Naive thymus-derived CD4-positive, alpha-beta T cell (primary cell): ENCODE measurements at places on chromosomes 6 and 20. TPM values are rescaled to one million over a fixed set of nuclear protein-coding genes. Genes with fewer than 3 reads are reported as not detected.
A peak's percentile ranks its signal among the peaks of the same experiment; 100 is the strongest.

GRCh38 chr20:46512943-46513844 lies at the start of gene ZNF334:
Gene ZNF334 (minus strand): TSS chr20:46513559. CDS start chr20:46512102, 1,457 bp downstream.
- peak within 1 kb of the TSS; percentile 33 for H3K4me3 ChIP-seq
- H3K4me1 ChIP-seq: no peaks in the 10 kb centered on the region
- no peaks in the 10 kb centered on the region for H3K36me3 ChIP-seq
- H3K27ac ChIP-seq: no peak within 1 kb of the TSS
- no peaks in the 10 kb centered on the region for H3K27me3 ChIP-seq

DNA sequence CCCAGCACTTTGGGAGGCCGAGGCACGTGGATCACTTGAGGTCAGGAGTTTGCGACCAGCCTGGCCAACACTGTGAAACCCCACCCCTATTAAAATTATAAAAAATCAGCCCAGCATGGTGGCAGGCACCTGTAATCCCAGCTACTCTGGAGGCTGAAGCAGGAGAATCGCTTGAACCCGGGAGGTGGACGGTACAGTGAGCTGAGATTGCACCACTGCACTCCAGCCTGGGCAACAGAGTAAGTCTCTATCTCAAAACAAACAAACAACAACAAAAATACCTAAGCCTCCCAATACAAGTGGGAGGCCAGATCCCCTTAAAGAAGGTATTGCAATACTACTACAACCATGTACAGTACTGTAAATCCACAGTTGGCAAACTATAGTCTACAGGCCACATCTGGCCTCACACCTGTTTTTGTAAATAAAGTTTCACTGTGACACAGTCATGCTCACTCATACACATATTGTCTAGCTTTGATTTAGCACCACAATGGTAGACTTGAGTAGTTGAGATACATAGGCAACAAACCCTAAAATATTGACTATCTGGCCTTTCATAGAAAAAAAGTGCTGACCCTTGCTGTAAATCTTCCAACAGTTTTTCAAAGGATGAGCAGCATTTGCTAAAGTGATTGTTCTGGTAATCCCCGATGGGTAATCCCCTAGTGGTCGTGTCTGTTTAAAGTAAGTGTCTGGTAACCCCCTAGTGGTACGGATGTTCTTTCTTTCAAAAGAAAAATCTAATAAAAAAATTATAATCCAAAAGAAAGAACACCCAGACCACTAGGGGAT lies 202.0 kb downstream of the RNGTT start:
- no peaks in the 10 kb centered on the region for H3K4me1 ChIP-seq
- no peaks in the 10 kb centered on the region for H3K36me3 ChIP-seq
- H3K27me3 ChIP-seq: no peaks in the 10 kb centered on the region
- no peak overlapping the region for H3K27ac ChIP-seq
- H3K4me3 ChIP-seq: no peak overlapping the region
- no peak for DNase-seq

DNA sequence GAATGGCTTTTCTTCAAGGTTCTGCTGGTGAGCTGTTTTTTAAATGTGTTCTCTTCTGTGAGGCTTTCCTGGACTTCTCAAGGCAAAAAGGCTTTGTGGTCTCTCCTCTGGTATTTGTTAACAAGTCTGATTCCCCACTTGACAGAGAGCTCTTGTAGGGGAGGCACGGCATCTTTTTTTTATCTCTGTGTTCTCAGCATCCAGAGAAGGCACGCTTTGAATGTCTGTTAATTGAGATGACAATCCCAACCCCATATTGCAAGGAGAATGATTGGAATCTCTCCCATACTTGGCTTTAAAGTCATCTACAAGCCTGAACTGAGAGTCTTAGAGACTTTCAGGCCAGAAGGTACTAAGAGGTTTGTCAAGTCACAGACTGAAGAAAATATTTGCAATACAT lies 22.6 kb downstream of the EDN1 start:
- H3K27me3 ChIP-seq: no peaks in the 10 kb centered on the region
- no peaks in the 10 kb centered on the region for H3K36me3 ChIP-seq
- no peak overlapping the region for H3K27ac ChIP-seq
- DNase-seq: no peak
- H3K4me1 ChIP-seq: no peaks in the 10 kb centered on the region
- H3K4me3 ChIP-seq: no peak overlapping the region

DNA sequence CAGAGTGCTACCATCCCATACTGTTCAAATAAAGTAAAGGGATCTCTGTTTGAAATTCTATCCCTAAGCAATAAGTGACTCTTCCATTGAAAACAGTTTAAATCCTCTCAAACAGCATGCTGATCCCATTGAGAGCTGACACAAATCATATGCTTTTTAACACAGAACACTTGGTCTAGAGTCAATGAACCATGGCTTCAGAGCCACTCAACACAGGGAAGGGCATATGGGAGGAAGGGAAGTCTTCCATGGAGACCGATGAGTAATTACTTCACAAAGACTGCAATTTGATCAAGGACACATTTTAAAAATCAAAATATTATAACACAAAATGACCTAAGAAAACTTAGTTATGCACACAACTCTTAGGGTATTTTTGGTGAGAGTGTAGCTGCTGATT lies 1073.0 kb upstream of the MAP3K7 start:
- no peak for DNase-seq
- H3K36me3 ChIP-seq: no peaks in the 10 kb centered on the region
- no peaks in the 10 kb centered on the region for H3K4me1 ChIP-seq
- no peaks in the 10 kb centered on the region for H3K27me3 ChIP-seq

GRCh38 chr6:80622641-80623040 lies 516.2 kb downstream of the BCKDHB start:
- H3K4me3 ChIP-seq: no peak overlapping the region
- H3K27ac ChIP-seq: no peak overlapping the region
- no peaks in the 10 kb centered on the region for H3K36me3 ChIP-seq
- DNase-seq: no peak

GRCh38 chr20:50356962-50357782 lies 153.0 kb upstream of the PTPN1 start:
- no peaks in the 10 kb centered on the region for H3K27me3 ChIP-seq
- H3K4me3 ChIP-seq: no peak overlapping the region
- no peaks in the 10 kb centered on the region for H3K36me3 ChIP-seq
- no peak overlapping the region for H3K27ac ChIP-seq
- no peaks in the 10 kb centered on the region for H3K4me1 ChIP-seq
- no peak for DNase-seq

DNA sequence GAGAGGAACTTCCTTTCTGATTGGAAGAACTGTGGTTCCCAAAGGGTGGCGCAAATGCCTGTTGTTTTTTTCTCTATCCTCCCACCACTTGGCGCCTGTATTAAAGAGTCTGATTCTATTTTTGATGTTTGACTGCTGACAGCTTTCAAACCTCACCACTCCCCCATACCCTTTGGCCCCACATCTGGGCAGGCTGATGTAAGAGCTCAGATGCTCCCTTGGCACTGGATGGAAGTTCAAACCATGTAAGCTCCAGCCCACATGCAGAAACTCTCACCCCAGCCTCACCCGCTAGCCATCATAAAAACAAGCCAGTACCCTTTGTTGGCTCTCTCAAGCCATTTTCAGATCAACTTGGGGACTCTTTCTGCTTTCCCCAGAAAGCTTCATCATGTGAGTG lies 20.0 kb upstream of the TMEM14A start:
- no peak overlapping the region for H3K4me3 ChIP-seq
- H3K36me3 ChIP-seq: no peaks in the 10 kb centered on the region
- no peak for DNase-seq
- H3K27ac ChIP-seq: no peak overlapping the region
- no peaks in the 10 kb centered on the region for H3K4me1 ChIP-seq
- H3K27me3 ChIP-seq: no peaks in the 10 kb centered on the region

DNA sequence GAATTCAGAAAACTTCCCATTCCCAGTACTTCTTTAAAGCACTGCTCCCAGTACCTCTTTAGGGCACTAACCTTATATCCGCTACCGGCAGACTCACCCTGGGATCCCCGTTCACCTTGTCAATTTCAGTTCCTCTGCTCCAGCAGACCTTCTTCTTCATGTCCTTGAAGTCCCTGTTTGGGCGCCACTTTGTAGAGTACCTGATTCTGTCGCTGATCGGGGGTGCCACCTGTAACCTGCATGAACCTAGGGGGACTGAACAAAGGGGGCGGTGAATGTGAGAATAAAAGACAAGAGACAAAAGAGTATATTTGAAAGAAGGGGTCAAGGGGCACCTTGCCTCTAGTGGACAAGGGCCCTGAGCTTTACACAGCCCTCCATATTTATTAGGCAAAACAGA lies 4.9 kb upstream of the GINS1 start:
- no peaks in the 10 kb centered on the region for H3K36me3 ChIP-seq
- H3K4me1 ChIP-seq: no peaks in the 10 kb centered on the region
- H3K27ac ChIP-seq: no peak overlapping the region
- DNase-seq: no peak
- no peak overlapping the region for H3K4me3 ChIP-seq
- H3K27me3 ChIP-seq: no peaks in the 10 kb centered on the region

- peaks cover 4% of the 10 kb centered on the region for H3K36me3 ChIP-seq
- no peak for DNase-seq
- no peak overlapping the region for H3K27ac ChIP-seq
- H3K4me3 ChIP-seq: no peak overlapping the region
- H3K4me1 ChIP-seq: no peaks in the 10 kb centered on the region
These were observed 555.5 kb downstream of the UTRN start for GRCh38 chr6:144840619-144841018.

DNA sequence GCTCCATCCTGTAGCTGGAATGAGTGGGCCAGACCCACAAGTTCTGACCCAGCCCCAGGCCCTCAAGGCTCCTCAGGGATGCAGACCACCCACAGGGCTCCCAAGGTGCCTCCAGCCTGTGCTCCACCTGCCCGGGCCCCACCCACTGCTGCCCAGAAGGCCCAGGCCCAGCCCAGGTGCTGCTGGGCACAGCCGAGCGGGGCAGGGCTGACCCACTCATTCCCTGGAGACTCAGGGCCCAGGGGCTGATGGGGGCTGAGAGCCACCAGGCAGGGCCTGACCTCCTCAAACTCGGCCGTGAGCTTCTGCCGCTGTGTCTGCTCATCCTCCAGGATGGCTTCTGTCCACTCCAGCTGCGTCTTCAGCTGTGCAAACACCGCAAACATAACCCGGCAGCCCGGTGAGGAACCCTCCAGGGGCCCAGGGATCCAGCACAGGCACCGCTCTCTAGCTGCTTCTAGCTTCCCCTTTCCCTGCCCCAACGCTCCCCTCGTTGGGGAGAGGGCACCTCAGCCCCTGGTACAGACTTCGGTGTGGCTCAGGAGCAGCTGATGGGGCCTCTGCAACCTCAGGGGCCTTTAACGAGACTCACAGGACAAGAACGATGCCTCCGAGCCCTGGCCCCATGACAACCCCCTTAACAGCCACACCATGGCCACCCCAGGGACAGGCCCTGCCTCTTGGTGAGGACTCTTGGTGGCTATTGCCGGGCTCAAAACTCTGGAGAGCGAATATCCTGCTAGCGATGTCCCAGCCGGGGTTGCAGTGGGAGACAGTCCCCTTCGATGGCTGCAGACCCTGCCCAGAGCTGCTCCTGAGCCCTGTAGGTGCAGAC lies 46.0 kb downstream of the DSTN start:
- H3K27me3 ChIP-seq: no peaks in the 10 kb centered on the region
- no peak overlapping the region for H3K4me3 ChIP-seq
- no peaks in the 10 kb centered on the region for H3K36me3 ChIP-seq
- no peak overlapping the region for H3K27ac ChIP-seq
- no peak for DNase-seq
- peaks cover 22% of the 10 kb centered on the region for H3K4me1 ChIP-seq

DNA sequence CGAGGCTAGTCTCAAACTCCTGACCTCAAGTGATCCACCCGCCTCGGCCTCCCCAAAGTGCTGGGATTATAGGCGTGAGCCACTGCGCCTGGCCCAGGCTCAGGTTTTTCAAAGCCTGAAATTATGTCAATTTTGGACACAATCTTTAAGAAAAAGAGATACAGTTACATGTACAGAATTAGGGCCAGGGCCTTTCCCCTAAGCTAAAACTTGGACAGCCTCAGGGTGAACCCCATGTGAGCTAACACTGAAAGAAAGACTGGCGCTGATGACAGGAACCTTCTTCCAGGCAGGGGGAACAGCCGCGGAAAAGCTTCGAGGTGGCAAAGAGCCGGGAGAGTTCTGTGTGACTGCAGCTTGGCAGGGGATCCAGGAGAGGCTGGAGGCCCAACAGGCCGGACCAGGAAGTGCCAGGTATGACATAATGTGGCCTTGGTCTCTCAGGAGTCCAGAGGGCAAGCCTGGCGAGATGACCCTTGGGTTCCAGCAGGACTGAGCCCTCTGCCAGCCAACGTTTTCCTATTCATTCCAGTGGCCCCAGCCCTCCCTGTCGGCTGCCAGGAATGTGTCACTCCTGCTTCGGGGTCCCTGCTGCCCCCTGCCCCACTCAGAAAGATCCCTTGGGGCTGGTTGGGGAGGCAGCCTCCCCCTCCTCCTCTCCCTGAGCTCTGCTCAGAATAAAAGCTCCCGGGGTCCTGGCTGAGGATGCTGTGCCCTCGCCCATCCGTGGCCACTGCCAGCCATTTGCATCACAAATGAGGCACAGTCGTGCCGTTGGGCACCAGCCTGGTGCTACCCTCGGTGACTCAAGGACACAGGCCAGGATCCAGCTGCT lies 37.3 kb downstream of the RBM38 start:
- H3K4me3 ChIP-seq: no peak overlapping the region
- no peak for DNase-seq
- peaks cover 43% of the 10 kb centered on the region for H3K4me1 ChIP-seq

DNA sequence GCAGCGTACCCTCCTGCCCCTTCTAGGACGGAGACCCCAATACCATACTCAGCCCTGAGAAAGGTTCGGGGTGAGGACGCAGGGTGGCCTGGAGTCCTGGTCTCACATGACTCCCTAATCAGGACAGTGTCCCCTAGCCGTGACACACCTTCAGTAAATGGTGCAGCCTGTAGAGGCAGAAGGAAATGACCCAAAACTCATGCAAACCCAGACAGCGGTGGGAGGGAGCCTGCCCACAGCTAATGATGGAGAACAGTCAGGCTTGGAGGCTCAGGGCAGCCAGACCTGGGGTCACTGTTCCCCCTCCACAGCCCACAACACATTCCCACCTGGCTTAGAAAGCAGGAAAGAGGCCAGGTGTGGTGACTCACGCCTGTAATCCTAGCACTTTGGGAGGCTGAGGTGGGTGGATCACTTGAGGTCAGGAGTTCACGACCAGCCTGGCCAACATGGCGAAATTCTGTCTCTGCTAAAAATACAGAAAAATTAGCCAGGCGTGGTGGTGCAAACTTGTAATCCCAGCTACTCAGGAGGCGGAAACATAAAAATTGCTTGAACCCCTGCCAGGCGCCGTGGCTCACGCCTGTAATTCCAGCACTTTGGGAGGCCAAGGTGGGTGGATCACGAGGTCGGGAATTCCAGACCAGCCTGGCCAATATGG lies 8.8 kb upstream of the HMGA1 start:
- H3K4me1 ChIP-seq: peaks cover 4% of the 10 kb centered on the region
- H3K36me3 ChIP-seq: no peaks in the 10 kb centered on the region
- no peak overlapping the region for H3K27ac ChIP-seq
- no peaks in the 10 kb centered on the region for H3K27me3 ChIP-seq

Gene ZNF831
- total RNA-seq: 33.1 TPM

Gene LTB
- 1,909 and 1,999 TPM in 2 replicates for total RNA-seq

Gene OSTM1
- total RNA-seq: 48.9 TPM

Gene SLC13A3
- 0.37 TPM for total RNA-seq

Gene TAAR6
- total RNA-seq: not detected
